NCI-H748 treated with DMSO at 0.1 percent for 48 hours (cell line): ENCODE measurements at places on chromosomes 5 and 9.

DNA sequence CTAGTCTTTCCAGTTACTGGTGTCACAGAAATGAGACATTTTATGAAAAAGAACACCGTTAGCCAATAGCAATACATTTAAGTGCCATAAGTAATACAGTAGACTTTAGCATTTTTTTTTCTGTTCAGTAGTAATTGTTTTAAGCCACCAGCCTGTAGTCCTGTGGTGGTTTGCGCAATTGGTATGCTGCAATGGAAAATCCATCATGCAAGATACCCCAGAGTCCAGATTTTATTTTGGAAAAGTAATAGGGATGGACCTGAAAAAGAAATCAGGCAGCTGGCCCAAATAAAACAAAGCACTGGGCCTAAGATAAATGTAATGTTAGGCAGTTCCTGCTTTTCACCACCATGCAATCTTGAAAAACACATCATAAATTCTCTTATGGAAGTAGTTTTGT, 94.6 kb upstream of the RASGRF2 start:
- DNase-seq: no peak

DNA sequence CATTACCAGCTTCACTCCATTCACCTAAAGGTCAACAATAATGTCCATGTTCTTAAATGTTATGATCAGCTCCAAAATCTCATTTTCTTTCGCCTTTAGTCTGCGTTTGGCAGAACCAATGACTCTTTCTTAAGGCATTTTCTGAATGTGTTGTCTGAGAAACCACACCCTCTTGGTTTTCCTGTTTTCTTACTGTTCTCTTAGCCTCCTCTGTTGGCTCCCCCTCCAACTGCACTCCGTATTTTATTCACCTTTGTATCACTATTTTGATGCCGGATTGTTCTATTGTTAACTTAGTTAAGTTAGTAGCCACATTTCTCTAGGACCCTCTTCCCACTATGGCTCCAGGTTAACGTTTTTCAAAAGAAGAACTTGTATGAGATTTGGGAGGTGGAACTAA, 185.6 kb downstream of the DMAC1 start:
- DNase-seq: no peak

- DNase-seq: no peak
These were observed 164.7 kb upstream of the TARS1 start for GRCh38 chr5:33275921-33276627.

DNA sequence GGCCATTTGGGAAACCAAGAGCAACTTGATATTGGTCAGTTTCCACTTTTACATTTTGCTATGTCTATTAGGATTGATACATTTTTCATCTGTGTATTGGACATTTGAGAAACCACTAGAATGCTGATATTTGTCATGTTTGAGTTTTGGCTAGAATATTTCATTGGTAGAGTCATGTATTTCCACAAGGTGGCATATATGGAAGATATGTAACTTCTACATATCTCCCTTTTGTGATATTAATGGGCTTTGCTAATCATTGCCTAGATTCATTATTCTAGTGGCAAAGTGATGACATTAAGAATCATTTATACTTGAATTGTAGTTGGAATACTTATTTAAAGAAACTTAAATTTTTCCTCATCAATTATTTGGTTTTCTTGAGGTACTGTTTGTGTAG, 692.9 kb upstream of the EDIL3 start:
- DNase-seq: no peak

GRCh38 chr9:7844242-7844641, 44.7 kb upstream of the DMAC1 start:
- peak; percentile 27 for DNase-seq

DNA sequence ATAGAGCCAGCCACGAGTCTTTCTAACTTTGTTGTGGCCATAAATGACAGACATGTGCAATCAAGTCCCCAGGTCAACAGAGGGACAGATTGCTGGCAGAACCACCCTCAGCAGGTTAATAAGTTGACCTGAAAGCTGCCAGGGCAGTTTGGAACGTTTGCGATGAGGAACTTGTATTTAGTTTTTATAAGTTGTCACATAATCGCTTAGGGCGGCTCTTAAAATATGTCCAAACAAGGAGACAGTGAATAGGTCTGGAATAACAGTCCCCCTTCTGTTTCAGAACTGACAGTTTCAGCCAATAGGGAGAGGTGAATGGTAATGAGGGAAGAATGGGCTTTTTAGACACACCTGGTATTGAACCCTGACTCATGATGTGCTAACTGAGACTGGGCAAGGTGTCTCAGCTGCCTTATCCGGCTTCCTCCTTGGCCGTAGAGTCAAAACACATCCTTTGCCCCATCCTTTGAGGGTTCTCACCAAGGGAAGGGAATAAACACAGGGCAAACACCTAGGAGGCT, 33.6 kb upstream of the GABRP start:
- no peak for DNase-seq

DNA sequence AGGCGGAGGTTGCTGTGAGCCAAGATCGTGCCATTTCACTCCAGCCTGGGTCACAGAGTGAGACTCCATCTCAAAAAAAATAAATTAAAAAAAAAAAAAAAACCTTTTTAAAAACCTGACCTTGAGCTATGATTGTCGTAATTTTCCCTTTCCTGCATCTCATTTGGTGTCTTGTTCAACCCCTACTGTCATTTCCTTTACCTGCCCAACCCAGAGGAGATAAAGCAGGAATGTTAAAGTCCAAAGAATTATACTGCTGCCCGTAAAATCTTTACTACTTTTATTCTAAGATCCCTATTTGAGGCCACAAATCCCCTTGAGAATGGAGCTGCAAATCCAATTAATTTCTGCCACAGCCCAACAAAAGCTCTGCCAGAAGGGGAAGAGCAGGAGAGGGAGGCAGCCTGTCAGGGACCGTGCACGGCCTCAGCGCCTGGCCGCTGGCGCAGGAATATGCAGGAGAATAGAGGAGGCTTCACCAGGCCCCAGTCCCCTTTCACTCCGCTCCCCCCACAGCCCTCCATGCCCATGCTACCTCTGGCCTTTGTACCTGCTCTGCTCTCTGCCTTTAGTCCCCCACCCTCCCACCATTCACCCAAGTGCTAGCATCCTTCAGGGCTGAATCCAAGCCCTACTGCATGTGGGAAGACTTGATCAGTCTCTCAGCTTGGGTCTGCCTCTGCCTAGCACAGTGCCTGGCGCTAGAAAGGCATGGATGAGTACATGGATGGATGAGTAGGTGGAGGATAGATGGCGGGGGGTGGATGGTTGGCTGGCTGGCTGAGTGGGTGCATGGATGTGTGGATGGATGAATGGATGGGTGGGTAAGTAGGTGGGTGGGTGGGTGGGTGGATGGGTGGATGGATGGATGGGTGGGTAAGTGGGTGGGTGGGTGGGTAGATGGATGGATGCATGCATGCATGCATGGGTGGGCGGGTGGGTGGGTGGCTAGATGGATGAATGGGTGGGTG, 99.8 kb upstream of the SARDH start:
- no peak for DNase-seq

DNA sequence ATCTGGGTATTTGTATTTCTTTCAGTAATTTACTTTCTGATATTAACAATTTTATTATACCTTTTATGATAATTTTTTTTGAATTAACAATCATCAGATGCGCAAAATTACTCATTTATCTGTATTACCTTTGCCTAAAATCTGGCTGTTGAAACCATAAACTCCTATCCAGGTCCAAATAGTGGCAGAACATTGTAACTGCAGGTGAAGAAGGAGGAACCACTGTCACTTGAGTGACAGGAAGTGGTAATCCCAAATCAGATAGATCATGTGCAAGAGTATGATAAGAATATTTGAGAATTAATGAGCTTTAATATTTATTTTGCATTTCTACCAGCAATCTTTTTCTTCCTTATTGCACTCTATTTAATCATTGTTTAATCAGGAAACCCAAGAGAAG, 139.3 kb upstream of the TLE4 start:
- no peak for DNase-seq

DNA sequence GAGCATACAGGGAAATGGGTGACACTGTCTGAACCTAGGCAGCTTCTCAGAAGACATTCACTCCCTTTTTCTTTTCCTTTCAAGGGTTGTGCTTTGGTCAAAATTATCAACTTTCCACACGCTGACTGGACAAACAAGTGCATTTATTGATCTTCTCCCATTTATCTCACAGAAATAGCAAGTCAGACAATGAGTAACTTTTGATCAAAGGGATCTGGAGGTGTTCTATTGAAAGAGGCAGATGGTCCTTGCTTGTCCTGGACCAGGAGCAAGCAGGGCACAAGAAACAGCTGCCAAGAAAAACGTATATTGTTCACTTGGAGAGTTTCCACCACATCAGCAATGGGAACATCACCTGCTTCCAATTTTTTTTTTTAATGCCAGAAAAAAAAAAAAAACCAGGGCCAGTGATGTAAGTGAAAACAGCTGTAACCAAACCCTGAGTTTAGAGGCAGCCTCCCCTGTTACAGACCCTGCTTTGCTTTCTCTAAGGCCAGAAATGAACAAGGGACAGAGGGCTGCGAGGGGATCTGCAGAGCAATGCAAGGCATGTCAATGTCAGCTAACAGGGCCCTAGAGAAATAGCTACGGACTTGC, 79.8 kb downstream of the NIPSNAP3B start:
- no peak for DNase-seq
